ENCODE measurements at places on chromosomes 4 and X.

DNA sequence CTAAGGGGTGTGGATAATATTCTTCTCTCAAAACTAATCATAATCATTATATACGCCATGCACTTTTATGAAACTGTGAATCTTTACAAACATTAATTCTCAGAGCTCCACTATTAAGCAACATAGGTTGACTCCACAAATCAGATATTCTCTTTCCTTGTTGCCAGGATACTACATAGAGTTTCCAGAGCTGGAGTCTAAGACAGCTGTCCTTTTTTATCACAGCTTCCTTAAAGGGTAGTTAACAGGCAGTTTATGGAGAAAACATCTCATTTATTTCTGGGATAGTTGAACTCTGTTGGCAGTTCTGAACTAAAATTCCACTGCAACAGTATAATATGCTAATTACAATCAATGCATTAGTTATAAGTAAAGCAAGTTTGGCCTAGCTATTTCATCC, 152.1 kb upstream of the PPP1R2C start:
- no peak for DNase-seq

DNA sequence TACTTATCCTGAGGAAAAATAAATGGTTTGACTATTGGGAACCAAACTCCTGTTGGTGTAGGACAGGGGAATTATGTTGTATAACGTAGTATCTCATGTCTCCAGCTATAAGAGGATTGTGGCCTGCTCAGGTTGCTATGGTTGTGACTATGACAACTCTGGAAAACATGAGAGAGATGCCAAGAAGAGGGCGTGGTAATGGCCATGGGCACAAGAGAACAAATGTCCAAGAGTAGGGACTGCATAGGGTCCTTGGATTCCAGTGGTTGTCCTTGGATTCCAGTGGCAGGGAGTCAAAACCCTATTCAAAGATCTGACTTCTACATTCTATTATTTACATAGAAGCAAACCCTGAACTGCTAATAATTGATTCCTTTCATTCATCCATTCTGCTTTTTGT, 6.8 kb upstream of the MOB1B start:
- no peak for DNase-seq

DNA sequence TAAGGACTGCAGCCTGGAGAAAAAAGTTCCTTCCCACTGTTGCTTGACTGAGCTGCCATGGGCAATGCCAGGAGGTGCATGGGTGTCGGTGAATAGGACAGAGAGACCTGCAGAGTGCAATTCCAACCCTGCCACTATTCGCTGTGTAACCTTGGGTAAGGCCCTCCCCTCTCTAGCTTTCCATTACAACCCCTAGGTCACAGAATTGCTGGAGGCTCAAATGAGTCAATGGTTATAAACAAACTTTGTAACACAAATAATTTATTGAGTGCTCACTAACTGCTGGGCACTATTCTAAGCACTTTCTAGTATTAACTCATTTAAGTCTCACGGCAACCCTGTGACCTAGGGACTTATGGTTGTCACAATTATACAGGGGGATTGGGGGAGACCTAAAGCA, 37.8 kb downstream of the PJA1 start:
- no peak for DNase-seq

- DNase-seq, result no peak
Measured at GRCh38 chr4:41050880-41051775, 163.2 kb downstream of the APBB2 start.

GRCh38 chrX:2697306-2697705, 6.2 kb downstream of the CD99 start:
- DNase-seq, result no peak

GRCh38 chr4:165628572-165628971, 244.5 kb upstream of the TLL1 start:
- no peak for DNase-seq

- DNase-seq, result no peak
Measured at GRCh38 chr4:187470061-187470460, 525.5 kb upstream of the ZFP42 start.

GRCh38 chr4:118086344-118086743, 52.1 kb downstream of the NDST3 start:
- DNase-seq, result no peak

DNA sequence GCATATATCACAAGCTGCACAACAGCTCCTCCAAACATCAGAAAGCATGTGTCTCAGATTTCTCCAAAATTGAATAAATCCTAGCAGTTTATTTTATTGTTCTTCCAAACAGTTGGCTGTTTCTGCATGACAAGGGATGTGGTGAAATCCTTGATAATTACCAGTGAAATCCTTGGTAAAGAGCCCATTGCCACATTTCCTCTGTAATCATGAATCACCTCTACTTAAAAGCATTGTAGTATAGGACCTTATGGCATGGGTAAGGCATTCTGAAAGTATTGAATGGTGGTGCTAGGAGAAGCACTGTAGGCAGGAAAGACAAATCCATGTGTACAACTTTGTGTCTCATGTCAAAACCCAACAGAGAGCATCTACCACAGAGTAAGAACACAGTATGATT, 135.8 kb upstream of the NDST3 start:
- no peak for DNase-seq

DNA sequence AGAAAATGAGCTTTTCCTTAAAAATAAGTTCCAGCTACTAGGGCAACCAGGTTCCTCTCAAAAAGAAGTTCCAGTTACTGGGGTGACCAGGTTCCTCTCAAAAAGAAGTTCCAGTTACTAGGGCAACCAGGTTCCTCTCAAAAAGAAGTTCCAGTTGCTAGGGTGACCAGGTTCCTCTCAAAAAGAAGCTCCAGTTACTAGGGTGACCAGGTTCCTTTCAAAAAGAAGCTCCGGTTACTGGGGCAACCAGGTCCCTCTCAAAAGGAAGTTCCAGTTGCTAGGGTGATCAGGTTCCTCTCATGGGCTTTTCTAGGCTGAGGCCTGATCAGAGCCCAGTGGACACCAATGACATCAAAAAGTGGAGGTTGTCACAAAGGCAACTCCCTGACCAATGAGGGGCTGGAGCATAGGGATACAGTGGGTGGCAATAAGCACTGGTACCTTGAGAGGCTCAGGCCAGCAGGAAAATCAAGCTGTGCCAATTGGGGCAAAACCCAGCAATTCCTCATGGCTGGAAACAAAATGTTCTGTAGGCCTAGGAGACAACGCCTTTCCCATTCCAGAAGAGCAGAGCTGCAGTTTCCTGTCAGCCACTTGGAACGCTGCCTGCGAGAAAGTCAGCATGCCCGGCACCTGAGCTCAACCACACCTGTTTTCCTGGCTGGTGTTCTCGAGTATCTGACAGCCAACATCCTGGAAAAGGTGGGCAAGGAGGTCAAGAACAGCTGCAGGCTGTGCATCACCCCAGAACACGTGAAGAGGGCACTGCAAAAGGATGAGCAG, 12.3 kb upstream of the SYTL5 start:
- DNase-seq, result no peak

DNA sequence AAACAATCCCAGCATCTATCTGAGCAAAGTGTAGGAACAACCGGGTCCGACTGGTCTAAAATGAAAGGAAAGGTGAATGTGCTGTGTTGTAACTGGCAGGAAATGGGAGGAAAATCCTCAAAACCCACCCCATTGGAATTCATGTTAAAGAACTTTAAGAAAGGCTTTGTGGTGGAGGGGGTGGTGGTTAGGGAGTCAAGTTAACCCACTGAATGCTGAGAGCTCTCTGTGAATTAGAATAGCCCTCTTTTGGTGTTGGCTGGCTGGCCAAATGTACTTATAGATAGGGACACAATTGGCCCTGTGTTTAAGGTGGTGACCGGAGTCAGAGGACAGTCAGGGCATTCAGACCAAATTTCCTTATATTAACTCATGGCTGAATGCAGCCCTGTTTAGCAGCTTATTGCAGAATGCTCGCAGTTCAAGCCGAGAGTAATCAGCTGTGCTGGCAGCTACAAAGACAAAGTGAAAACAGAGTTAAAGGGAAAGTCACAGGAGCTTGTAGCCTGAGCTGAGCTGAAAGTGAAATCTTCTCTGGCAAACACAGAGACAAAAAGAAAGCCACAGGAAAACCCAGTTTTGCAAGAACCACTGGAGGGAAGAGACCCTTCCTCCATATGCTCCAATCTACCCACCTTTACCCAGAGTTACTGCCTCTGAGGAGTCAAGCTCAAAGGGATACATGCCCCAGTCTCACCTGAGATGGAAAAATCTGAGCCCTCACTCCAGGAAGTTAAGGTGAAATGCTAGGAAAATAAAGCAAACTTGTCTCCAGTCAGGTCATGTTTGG, 38.5 kb upstream of the UGT2B7 start:
- no peak for DNase-seq

- no peak for DNase-seq
Measured at GRCh38 chr4:4714331-4714730, 145.1 kb upstream of the MSX1 start.

DNA sequence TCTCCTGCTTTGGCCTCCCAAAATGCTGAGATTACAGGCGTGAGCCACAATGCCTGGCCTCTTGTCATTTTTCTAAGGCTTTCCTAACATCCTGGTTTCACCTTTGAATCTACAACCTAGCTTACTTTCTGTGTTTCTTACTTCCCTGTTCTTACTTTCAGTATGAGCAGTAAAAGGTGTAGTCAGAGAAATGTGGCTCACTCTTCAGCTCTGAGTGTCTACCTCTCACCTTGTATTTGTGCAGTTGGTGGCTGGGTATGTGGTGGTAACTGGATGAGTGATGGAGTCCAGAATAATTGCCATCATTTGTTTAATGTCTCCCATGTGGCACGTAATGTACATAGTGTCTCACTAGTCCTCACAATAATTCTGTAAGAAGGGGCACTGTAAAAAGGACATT, 19.1 kb upstream of the CXCL11 start:
- no peak for DNase-seq

- no peak for DNase-seq
Measured at GRCh38 chr4:172411149-172411548, 597.9 kb downstream of the GALNTL6 start.

DNA sequence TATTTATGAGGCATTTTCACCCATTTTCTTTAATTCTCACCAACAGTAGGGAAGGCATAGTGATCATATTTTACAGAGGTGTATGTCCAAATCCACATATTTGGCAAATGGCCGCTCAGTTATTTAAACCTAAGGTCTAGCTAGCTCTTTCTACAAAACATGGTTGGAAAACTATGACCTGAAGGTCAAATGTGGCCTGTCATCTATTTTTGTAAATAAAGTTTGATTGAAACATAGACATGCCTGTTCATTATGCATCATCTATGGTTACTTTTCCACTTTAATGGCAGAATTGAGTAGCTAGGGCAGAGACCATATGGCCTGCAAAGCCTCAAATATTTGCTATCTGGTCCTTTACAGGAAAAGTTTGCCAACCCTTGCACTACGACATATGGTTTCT, 44.2 kb downstream of the GBA3 start:
- DNase-seq, result no peak

GRCh38 chr4:113007151-113007550, 42.3 kb upstream of the ANK2 start:
- no peak for DNase-seq

GRCh38 chrX:118495958-118496762, 545 bp downstream of the DOCK11 start:
- DNase-seq, result peak; percentile 46

- DNase-seq, result no peak
Measured at GRCh38 chr4:108337923-108338322, 169.2 kb upstream of the LEF1 start.

DNA sequence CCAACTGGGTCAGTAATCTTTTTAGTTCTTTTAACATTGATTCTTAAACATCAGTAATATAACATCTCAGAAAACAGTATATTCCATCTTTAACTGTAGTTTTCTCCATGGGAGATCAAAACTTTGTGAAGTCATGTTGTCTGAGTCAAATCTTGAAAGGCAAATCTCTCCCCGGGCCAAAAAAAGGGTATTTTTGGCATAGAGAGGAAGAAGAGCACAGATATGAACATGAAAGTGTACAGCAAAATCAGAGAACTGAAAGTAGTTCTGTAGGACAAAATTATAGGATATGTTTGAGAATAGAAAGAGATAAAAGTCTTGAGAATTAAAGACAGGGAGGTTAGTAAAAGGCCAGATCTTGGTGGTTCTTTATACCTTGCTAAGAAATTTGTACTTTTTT, 176.4 kb upstream of the GYPA start:
- DNase-seq, result no peak

- no peak for DNase-seq
Measured at GRCh38 chrX:153305972-153306371, 15.6 kb downstream of the PNMA6F start.

- DNase-seq, result no peak
Measured at GRCh38 chrX:50081282-50081889, 119.4 kb downstream of the AKAP4 start.

- no peak for DNase-seq
Measured at GRCh38 chr4:102551958-102552565, 50.9 kb downstream of the NFKB1 start.

DNA sequence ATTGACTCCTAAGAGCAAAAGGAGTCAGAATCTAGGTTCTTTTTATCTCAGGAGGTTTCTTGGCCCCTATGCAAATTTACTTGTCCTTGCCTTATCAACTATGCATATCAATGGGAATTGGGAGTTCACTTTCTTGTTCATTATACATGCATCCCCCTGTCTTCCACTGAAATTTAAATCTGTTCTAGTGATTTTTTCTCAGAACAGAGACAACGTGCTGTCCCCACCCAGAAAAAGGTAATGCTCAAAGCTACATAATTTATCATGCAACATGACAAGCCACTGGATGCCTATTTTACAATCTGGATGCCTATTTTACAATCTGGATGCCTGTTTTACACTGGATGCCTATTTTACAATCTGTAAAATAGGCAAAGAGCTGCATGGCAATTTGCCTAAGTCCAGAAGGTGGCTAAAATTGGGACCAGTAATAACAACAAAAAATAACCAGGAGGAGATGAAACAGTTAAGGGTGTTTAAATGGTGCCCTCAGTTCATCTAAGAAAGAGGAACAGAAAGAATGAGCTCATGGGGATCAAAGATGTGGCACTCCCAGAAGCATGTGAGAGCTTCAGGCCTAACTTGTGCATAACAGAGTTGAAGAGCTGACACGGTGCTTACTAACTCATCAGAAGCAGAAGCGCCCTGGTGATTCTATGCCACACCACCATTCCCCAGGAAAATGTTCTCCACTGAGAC, 537.8 kb upstream of the BOD1L1 start:
- no peak for DNase-seq

DNA sequence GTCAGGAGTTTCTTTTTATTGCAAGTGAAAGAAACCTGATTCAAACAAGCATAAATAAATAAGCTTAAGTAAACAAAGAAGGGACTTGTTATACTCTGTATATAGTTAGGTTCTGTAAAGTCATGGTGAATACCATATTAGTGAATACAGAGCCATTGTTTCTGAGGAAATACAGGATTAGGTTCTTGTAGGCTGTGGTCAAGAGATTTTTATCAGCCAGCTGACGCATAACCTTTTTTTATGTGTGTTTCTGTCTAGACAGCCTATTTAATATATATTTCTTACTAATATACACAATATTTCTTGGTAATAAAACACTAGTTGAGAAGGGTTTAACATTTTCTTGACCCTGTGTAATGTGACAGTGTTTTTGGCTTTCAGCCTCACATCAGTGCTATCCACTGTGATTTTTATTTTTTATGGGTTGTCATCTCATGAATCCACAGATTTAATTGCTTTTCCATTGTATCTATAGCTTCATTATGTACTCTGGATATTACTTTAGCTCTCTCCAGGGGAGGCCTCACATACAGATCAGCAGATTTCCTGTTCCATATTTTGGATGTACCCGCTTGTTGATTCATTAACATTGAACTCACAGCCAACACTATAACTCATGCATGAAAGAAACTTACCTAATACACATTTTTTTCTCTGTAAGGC, 8.0 kb downstream of the HERC3 start:
- DNase-seq, result no peak

- no peak for DNase-seq
Measured at GRCh38 chr4:14415146-14415545, 587.1 kb upstream of the CPEB2 start.
